Germinal center (tissue), 1 donor: ENCODE measurements at places on chromosomes 7 and 10.

DNA sequence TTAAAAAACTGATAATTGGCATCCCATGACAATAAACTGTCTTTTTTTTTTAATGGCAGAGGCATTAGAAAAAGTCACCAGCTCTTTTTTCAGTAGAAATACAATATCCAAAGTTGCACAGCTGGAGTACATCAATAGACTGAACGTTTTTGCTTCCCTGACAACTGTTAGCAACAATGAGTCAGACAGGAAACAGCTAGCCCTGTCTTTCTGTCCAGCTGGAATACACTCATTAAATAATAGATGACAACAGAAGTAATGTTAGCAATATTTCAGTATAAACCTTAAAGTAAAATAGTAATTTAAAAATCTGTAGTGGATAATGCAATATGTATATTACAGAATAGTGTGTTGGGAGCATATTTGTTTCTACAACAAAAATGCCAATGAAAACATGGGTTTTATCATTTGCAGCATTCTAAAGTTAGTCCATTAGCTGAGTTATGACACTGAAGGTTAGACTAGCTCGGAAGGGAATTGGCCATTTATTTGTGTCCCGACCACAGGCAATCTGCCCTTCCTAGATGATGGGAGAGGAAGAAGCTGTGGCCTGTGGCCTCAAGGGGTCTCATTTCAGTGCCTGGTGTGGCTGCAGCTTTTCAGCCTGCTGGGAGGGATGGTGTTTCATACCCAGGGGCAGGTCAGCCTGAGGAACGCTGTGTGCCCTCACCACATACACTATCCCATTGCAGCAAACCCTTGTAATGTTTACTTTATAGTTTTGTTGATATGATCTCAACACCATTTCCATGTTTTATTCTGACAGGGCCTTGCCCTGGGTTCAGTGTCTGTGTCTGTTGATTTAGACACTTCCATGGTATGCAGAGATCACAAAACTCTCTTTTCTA, 173.3 kb downstream of the SLC16A9 start:
- no peak for DNase-seq

DNA sequence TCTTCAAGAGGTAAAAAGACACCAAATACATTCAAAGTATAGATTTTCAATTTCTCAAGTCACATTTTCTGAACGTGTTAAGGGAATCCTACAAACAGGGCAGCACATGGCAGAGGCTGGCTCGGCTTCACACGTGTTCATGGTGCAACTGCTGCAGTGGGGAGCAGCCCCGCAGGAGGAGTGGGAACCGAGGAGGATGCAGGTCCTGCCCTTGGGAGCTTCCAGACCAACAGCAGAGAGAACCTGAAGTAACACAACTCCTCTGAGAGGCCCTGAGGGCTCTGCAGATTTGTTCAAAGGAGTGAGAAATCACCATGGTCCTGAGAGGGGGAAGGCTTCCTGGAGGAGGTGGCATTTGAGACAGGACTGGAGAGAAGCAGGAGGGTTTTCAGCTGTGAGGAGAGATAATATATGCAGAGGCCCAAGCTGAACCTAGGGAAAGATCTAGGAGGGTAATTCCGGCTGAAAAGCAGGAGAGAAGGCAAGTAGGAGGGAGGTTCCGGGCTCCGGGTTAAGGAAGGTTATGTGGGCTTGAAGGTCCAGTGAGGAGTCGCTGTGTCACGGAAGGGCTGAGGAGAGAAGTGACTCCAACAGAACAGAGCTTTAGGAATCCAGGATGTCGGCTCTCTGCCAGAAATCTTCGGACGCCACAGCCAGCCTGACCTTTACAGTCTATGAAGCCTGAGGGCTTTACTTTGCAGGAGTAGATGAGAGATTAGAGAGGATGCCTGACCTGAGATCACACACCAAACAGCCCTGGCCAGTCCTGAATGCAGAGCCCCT, 77.5 kb downstream of the GPR26 start:
- no peak for DNase-seq

GRCh38 chr10:48279081-48279751, 4.7 kb upstream of the FRMPD2 start:
- no peak for DNase-seq

DNA sequence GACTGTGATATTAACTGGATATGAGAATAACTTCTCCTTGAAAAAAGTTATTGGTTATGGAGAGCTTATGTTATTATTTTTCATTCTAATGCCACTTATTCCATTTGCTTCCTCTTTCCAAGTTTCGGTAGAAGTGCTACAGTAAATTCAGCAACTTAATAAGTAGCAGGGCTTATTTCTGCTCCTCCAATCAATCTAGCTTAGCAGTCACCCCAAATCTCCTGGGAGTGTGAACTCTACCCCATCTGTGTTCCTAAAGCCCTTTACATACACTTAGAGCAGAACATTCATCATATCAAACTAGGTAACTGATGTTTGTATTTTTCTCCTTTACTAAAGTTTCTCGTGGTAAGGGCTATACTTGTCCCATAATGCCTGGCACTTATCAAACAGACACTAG, 8.7 kb downstream of the ARL3 start:
- DNase-seq, result no peak

DNA sequence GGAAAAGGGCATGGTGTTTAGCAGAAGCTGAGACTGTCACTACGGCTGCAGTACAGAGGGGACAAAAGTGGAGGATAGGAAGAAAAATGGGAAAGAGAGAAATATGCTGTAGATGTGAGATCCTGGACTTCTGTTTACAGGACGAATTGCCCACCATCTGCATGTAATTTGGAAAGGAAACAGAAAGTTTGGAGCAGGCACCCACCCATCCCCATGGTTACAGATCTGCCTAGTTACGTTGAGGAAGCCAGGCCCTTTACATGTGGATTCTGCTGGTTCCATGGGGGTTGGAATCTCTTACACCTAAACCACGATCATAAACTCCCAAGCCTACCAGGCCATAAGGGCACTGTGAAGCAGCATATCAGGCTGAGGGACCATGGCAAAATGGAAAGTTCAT, 84.3 kb downstream of the WDFY4 start:
- no peak for DNase-seq

DNA sequence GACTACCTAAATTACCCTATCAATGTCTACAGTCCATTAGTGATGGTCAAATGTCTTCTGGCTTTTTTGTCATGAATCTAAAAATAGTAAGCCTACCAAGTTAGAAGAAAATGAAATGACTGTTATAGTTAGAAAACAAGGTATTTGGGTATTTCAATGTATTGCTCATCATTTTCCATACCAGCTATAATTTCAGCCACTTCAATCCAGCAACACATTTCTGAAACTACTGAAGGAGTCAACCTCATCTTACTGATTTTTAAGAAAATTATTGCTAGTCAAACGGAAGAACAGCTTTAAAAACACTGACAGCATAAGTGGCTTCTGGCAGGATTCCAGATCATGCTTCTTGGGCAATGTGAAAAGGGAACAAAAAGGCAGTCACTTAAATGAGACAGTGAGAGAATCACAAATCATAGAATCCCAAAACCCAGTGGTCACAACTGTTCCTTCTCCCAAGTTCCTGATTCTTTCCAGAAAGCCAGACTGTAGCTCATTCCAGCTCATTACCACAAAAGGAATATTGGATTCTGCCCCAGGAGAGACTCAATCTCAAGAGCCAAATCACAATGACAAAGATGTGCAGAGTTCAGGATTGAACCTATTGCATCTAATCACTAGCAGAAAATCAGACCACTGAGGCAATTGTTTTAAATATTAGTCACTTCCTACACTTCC, 61.2 kb upstream of the LRRN3 start:
- no peak for DNase-seq

DNA sequence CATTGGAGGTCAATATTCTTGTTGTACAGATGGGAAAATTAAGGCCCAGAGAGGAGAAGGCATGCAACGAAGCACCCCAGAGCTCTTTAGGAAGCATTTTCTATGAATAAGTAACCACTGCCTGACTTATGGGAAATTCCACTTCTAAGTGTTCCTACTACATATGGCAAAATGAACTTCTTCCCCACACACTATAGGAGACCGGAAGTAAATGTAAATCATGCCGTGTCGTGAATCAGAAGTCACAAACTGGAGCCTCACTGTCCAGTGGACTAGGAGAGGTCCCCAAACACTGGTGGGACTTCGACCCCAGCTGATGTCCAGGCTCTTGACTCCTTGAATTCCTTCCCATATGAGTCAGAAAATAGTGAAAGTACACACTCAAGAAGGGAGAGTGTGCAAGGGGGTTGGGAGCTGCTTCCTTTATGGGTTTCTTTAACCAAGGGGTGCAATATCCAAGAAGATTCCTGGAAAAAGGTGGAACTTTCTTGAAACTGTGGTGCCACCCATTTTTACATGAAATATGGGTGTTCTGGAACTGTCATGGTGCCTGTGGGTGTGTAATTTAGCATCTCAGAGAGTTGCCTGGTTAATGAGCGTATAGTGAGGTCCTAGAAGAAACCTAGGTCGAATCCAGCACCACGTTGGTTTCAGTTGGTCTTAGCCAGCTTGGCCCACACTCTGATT, 6.7 kb downstream of the RASSF4 start:
- DNase-seq, result no peak

- no peak for DNase-seq
These were observed 55.7 kb upstream of the CREB5 start for GRCh38 chr7:28356619-28357018.

DNA sequence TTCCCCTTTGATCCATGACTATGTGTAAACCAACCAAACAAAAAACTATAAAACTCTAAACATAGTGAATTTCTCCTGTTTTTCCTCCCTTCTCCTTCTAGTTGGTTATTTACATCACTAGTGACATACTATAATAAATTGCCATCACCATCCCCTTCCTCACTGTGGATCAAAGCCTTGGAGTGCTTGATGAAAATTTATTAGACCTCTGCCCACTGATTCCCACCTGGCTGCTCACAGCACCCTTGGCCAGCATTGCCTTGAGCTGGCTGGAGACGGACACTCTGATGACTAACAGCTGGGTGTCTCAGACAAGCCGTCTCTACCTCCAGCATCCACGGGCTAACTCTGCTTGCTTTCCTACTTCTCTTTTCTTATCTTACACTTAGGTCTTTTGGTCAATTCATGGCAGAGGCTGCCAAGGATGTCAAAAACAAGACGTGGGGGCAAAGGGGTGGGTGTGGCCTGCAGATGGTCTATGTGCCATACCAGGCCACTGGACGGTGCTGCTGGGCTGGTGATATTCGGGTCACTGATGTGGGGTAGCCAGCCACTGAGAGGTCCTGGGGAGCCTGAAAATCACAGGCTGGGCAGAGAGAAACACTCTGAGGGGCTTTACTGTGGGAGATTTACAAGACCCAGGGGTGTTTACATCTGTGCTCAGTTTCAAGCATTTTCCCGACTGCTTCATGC, 207.8 kb downstream of the TAX1BP1 start:
- no peak for DNase-seq

DNA sequence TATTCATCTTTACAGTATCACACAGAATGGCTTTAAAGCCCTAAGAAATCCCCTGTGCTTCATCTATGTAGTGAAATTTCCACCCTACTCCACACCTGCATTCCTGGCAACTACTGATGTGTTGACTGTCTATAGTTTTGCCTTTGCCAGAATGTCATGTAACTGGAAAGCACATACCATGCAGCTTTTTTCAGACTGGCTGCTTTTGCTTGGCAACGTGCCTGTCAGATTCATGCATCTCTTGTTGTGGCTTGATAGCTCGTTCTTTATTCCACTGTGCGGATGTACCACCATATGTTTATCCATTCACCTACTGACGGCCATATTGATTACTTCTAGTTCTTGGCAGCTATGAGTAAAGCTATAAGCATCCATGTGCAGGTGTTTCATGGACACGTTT, 30.6 kb downstream of the RBM17 start:
- DNase-seq, result no peak

- DNase-seq, result no peak
These were observed 179.2 kb downstream of the ST7 start for GRCh38 chr7:117132321-117133120.

GRCh38 chr7:152382244-152382643, 53.6 kb downstream of the KMT2C start:
- no peak for DNase-seq

DNA sequence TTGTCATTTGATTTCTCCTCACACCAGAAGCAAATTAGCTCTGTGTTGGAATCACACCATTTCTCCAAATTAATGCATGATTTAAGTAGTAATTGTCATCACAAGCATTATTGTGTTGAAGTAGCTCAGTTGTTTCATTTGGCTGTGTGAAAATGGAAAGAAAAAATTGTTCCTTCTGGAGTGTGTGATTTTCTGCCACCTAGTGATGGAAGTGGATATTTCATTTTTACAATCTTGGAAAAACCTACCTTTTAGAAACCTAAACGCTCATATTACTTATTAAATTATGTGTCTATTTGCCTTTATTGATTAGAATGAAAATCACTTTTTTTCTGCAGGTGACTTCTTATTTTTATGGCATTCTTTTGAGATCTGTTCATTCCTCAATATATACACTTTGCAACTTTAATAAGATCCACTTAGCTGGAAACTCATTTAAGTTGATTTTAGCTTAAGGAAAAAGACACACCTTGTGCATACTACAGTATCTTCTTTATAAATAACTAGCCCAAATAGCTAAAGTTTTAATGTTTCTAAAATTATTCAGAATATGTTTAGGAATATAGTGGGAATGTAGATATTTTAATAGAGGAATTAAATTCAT, 50.0 kb downstream of the SRI start:
- peak; percentile 2 for DNase-seq

DNA sequence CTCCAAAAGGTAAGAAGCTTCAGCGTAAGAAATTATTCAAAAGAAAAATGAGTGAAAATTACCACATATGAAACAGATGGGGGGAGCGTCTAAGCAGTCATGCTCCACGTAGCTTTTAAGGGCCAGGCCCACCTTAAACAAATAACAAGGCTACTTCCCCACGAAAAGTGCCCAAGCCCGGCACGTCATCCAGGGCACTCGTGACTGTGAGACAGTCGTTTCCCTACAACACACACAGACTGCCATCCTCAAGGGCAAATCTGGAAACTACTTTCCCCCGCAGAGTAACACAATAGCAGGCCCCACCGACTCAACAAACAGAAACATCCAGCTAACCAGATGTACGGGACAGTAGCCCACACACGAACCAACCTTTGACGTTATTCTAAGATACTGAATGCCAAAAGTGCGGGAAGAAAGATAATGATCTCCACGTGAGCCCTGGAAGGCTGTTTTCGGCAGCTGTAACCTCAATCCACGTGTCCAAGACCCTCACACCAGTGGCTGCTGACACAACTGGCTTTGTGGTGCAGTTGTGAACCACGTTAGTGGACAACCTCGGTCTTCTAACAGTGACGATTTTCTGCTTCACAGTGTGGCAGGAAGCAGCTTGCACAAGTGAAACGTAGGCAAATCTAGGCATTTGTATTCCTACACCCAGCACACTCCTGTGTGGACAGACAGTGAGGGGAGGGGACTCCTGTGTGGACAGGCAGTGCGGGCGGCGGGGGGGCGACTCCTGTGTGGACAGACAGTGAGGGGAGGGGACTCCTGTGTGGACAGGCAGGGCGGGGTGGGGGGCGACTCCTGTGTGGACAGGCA, 251.7 kb downstream of the ZMYND11 start:
- DNase-seq, result no peak

GRCh38 chr7:73668886-73669230, 1.2 kb downstream of the VPS37D start:
- DNase-seq, result no peak

GRCh38 chr7:5116359-5116758, 70.7 kb downstream of the RBAK start:
- DNase-seq, result no peak

GRCh38 chr7:34038816-34039470, 133.6 kb downstream of the BMPER start:
- DNase-seq, result no peak
